Hippocampal formation (tissue), 2 donors: ENCODE measurements at places on chromosomes 3 and 15.

GRCh38 chr3:150106740-150107428 is 136.2 kb upstream of the PFN2 start:
- no peak for DNase-seq

DNA sequence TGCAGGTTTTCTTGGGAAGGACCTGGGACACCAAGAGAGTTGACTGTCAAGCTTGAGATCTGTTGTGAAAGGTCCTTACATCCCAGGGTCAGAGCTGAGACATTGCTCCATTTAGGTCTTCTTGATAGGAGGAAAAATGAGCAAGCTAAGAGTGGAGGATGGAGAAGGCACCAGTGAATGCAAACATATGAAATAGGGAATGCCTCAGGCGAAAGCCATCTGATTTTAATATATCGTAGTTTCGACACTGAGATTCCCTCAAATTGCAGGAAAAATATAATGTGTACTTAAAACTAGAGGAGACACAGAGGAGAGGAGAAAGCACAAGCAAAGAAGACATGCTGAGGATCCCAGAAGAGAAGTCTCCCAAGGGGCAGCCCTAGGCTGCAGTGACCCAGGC is 85.5 kb downstream of the TM4SF4 start:
- no peak for DNase-seq

GRCh38 chr3:189301479-189301878 is 129.7 kb downstream of the TPRG1 start:
- DNase-seq, result no peak

- DNase-seq, result no peak
Measured at GRCh38 chr15:71691458-71692417, 118.6 kb upstream of the NR2E3 start.

- no peak for DNase-seq
Measured at GRCh38 chr15:29101491-29101890, 168.1 kb downstream of the NSMCE3 start.

- no peak for DNase-seq
Measured at GRCh38 chr3:18937574-18937973, 210.7 kb upstream of the KCNH8 start.

DNA sequence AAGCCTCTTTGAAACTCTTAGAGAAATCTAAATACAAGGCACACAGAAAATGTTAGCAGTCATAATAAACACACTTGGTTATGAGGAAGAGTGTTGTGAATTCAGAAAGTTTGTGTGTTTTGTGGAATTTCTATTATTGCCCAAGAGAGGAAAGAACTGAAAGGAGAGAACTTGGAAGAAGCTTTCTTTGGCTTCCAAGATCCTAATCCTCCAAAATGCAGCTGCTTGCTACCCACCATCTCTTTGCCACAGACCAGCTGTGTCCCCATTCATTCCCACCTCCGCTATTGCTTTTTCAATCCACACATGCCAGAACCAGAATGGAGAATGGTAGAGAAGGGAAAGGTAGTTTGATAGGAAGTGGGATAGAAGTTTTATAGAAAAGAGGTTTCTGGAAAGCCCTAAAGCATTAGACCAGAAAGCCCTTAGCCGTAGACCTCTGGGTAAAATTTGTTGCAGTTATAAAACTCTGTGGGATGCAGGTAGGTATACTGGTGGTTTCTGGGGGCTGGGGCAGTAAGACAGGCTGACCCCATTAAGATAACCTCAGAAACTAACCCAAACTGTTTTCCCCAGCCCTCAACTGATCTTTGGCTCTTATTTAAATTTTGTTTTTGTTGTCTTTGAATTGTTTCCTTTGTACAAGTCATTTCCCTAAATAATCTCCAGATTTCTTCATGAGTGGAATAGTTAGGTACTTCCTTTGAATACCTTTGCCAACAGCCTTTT is 108.5 kb downstream of the FILIP1L start:
- DNase-seq, result no peak

DNA sequence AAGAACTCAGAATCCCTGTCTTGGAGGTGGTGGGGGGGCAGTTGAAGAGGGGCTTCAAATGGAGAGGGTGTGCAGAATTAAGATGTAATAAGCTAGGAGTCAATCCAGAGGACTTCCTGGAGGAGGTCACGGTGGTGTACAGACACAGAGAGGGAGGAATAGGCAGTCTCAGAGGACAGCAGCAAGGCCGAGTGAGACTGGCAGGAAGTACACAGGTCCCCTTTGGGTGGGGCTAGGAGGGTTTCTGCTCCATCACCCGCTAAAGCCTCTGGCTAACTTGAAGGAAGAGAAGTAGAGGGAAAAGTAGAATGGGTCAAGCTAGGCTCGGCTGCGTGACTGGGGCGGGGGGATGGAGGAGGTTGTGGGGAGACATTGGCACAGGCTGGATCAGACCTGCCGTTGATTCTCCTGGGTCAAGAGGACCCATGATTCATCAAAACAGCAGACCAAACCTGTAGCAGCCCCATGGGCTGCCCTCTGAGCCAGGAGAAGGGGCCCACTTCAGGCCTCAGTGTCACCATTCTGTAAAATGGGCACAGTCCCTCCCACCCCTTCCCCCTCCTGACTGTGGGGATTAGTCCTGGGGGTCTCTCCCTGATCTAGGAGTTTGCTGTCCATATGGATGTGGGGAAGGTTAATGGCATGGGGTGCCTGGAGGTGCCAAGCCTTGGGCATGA is 16.9 kb downstream of the CSPG4 start:
- no peak for DNase-seq

DNA sequence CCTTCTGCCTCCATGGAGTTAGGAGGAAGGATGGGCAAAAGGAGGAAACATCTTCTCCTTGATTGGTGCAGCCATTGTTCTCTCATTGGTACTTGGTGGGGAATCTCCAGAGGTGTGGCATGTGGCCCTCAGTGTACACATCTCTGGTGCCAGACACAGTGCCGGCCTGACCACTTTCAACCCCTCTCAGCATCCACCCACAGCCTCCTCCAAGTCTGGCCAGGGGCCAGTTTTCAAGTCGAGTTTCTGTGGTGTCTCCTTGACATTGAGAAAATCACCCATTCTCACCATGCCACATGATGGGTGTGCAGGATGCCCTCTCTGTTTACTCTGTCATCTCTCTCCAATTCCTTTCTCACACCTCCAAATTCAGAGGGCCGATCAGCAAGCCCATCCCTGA is 12.8 kb upstream of the FSIP1 start:
- no peak for DNase-seq

GRCh38 chr3:74621581-74621980 is 7.1 kb upstream of the CNTN3 start:
- no peak for DNase-seq

- no peak for DNase-seq
Measured at GRCh38 chr15:77013776-77014131, 18.8 kb downstream of the PSTPIP1 start.

DNA sequence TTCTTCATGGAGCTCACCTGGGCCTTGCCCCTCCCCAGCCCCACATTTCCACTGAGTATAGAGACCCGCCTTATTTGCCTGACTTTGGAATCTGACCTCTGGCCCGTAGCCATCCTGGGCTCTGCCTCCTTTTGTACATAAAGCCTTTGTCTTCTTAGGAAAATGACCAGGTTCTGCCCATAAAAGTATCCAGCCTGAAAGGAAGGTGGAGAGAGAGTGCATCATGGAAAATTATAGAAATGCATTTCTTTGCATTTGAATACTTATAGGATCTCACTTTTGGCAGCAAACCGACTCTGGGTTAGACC is 3.6 kb upstream of the SH2D7 start:
- no peak for DNase-seq

- no peak for DNase-seq
Measured at GRCh38 chr3:98171071-98171470, 4.6 kb downstream of the OR5H15 start.

DNA sequence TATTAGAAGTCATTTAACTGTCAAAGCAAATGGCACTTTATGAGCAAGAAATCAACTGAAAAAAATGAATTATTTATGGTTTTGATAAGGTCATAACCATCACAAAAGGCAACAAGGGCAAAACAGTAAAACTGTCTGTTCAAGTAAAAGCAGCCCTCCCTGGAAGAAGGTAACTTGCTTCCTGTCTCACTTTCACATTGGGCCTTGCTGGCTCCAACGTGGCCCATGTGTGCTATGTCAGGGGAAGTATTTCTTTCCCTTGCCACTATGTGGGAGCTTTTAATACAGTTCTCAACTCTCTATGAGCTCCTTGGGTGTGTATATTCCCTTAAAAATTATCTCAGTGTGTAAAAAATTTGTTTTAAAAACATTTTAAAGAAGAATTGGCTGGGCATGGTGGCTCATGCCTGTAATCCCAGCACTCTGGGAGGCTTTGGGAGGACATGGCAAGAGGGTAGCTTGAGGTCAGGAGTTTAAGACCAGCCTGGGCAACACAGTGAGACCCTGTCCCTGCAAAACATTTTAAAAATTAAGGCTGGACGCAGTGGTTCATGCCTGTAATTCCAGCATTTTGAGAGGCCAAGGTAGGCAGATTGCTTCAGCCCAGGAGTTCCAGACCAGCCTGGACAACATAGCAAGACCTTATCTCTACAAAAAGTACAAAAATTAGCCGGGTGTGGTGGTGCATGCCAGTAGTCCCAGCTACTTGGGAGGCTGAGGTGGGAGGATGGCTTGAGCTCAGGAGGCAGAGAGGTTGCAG is 45.2 kb upstream of the TJP1 start:
- DNase-seq, result no peak

DNA sequence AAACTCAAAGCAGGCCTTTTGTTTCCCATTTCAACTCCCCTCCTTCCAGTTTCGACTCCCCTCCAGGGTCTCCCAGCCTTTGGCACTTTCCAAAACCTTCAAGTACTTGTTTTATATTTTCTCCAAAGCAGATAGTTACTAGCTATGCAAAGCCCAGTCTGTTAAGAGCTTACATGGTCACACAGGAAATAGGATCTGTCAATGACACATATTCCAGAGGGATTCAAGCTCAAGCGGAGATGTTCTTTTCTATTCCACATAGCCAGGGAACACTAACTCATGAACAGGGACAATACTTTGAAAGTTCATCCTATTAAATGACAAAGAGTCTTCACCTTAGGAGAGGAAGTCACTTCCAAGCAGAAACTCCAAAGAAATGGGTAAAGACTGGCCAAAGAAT is 18.6 kb downstream of the SUCLG2 start:
- no peak for DNase-seq

- DNase-seq, result no peak
Measured at GRCh38 chr3:171850320-171850959, 7.3 kb downstream of the TMEM212 start.
